ENCODE measurements at places on chromosomes 6 and 20.

- no peak for DNase-seq
Measured at GRCh38 chr20:44594730-44595129, 12.4 kb downstream of the PKIG start.

GRCh38 chr20:15818651-15819071 is 754.6 kb downstream of the KIF16B start:
- no peak for DNase-seq

GRCh38 chr20:16437387-16437996 is 135.8 kb downstream of the KIF16B start:
- DNase-seq: no peak

- no peak for DNase-seq
Measured at GRCh38 chr20:38067717-38068365, 34.3 kb downstream of the RPRD1B start.

GRCh38 chr20:57399587-57400155 is 8.5 kb downstream of the RBM38 start:
- DNase-seq: no peak
